ENCODE measurements at places on chromosomes 11 and 22.

- no peak for DNase-seq
Measured at GRCh38 chr11:77598195-77598594, 8.4 kb downstream of the AQP11 start.

DNA sequence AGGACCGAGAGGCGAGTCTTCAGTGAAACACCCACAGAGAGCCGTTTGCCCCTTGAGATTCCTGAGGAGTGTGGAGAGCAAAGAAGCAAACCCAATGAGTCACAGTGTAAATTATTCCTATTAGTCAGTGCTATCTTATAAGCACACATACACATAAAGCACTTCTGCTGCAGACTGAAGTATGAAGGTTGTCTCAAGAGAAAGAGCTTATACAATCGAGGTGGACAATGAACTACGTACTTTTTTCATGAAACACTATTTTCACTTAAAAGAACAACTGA, 37.3 kb downstream of the GALNT18 start:
- no peak for DNase-seq

DNA sequence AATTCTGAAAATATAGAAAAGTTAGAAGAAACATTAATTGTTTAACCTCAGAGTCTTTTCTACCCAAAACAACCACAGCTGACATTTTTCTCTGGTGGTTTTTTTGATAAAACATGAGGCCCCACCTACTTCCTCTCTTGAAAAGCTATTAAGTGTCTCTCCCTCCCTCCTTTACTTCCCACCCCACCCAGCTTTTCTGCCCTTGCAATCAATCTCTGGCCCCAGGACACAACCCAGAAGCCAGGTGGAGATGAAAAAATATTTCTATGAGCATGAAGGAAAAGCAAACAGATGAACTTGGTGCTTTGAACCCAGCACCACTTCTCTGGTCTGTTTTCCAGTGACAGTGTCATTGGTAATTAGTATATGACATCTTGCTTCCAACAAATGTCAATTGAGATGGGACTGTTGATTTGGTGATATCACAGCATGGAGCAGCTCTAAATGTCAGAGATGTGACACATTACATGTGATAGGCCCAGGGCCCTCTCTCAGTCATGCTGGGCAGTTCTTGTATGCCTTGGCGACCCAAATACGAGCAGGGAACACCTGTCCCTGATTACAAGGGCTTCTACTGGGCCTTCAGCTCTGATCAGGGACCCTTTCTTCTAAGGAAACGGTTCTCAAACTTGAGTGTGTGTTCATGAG, 23.9 kb upstream of the TMPRSS13 start:
- DNase-seq = no peak

DNA sequence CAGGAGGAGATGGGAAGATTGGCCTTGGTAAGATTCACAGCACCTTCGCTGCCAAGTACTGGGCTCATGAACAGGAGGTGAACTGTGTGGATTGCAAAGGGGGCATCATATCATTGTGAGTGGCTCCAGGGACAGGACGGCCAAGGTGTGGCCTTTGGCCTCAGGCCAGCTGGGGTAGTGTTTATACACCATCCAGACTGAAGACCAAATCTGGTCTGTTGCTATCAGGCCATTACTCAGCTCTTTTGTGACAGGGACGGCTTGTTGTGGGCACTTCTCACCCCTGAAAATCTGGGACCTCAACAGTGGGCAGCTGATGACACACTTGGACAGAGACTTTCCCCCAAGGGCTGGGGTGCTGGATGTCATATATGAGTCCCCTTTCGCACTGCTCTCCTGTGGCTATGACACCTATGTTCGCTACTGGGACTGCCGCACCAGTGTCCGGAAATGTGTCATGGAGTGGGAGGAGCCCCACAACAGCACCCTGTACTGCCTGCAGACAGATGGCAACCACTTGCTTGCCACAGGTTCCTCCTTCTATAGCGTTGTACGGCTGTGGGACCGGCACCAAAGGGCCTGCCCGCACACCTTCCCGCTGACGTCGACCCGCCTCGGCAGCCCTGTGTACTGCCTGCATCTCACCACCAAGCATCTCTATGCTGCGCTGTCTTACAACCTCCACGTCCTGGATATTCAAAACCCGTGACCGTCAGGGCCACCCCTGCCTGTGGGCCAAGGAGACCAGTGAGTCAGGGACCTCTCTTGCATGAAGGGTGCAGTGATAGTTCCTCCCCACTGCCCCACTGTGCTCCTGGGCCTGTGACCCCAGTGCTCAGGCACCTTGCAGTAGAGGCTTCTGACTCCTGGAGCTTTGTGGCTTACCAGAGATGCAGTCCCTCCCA, 83.6 kb downstream of the BCR start:
- peak; percentile 26 for DNase-seq

- DNase-seq = no peak
Measured at GRCh38 chr11:61108847-61109585, 6.7 kb downstream of the CD5 start.

DNA sequence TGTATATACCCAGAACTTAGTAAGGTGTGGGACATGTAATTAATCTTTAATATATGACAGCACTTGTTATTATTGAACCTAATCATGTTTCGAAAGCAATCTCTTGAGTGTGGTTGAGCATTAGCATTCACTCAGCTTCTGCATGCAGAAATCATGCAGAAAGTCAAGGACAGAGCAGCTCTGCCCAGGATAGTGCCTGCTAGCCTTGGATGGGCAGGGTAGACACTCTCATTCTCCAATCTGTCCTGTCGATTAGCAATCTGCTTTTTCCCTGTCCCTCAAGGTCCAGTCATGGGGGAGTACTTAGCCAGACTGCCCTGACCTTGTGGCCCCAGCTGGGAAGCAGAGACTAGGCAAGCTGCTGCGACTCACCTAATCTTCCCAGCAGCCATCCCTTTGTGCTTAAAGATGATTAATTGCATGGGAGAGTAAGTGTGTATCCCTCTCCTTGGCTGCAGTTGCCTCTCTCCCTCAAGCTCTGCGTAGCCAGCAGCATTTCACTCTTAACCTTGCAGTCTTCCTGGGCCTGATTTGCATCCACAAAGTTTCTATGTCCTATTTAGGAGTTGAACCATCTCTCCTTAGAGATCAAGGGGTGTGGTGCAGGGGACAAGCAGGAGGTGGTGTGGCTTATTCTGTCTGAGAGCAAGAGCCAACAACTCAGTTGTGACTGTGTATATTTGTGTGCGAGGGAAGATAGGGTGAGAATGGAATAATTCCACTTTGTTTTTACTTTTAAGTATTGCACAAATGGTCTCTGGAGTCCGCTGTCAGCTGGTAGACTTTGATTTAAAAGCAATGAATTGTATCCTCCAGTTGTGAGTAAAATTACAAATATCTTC, 101.4 kb downstream of the FDX1 start:
- DNase-seq = no peak

DNA sequence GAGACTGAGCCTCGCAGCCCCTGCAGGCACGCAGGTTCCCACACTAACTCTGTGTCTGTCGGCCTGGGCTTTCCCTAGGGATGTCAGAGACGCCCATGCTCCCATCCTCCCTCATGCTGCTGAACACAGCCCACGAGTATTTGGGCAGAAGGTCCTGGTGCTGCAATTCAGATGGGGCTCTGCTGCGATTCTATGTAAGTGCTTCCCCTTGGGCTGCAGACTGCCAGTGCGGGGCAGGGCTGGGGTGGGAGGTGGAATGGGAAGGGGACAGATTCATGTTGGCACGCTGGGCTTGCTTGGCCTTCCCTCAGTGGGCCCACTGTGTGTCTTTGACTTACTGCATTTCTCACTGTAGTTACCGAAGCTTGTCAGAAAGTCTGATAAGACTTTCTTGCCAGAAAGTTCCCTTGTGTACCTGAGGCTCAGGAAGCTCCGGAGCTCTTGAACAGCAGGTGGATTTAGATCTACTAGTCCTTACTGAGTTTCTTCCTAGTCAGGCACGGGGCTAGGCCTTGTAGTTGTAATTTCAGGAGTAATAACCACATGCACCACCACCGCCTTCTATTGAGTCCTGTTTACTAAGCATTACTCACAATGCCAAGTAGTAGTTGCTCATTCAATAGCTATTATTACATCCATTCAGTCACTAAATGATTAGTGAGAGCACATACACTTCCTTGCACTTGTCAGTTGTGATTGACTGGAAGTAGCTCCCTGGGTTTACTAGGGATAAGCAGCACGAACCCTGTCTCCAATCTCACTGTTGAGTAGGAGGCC, 65.2 kb downstream of the CABIN1 start:
- DNase-seq = no peak

GRCh38 chr11:69683764-69684333, 8.7 kb upstream of the LTO1 start:
- no peak for DNase-seq

DNA sequence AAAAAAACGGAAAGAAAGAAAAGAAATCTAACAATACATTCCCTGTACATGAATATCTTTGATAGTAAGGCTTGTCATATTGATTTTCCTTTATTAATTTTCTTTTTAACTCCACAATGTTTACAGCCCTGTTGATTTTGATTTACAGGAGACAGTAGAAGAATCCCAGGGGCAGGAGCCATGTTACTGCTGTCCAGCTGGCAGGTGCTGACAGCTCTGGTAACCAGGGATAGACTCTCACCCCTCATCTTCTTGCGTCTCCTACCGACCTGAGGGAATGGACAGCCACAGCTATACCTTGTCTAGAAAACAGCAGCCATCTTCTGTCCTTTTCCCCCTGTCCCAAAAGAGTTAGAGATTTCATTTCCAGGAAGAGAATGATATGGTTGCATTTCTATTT, 37.4 kb downstream of the PRDM10 start:
- DNase-seq = no peak

GRCh38 chr11:126419801-126420697, 64.6 kb downstream of the ST3GAL4 start:
- no peak for DNase-seq

DNA sequence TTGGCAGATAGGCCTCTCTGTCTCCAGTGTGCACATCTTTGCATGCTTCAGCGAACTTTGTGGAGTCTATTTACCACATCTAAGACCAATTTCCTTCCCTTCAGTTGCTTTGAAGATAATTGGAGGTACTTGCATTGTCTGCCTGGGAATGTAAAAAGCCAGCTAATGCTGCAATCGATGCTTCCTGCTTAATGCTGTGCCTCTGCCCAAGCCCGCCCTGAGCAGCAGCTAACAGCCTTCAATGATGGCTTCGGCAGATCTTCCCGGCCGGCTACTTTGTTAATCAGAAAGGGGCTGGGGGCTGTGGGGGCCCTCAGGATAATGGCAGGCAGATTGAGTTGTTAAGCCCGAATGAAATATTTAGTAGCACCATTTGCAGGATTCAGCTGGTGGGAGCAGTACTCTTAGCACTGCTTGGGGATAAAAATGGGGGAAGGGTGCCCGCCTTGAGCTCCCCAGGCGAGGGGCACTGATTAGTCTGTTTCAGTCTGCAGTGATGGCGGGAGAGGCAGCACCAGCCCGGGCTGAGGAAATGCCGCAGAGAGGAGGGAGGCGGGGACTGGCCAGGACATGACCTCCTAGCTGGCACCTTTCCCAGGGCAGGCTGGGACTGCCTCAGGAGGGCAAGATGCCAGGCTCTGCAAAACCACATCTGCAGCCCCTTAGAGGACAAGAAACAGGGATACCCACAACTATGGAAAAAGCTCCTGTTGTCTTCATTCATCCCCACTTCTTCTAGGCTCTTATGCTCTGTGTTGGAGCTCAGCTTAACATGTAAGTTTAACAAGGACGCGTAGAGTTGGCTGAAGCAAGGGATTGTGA, 460.0 kb downstream of the BUD13 start:
- DNase-seq = no peak

GRCh38 chr11:1256257-1257045, 33.6 kb downstream of the MUC5B start:
- no peak for DNase-seq

GRCh38 chr11:17781221-17781620, 46.6 kb downstream of the KCNC1 start:
- no peak for DNase-seq

GRCh38 chr11:117910525-117910924, 18.7 kb downstream of the TMPRSS13 start:
- no peak for DNase-seq

GRCh38 chr11:94840209-94840608, 72.1 kb downstream of the AMOTL1 start:
- no peak for DNase-seq

- no peak for DNase-seq
Measured at GRCh38 chr11:16095756-16096155, 260.6 kb downstream of the SOX6 start.

GRCh38 chr22:49668402-49668801, 159.3 kb downstream of the BRD1 start:
- no peak for DNase-seq

GRCh38 chr11:1228921-1229451, 6.1 kb downstream of the MUC5B start:
- no peak for DNase-seq

DNA sequence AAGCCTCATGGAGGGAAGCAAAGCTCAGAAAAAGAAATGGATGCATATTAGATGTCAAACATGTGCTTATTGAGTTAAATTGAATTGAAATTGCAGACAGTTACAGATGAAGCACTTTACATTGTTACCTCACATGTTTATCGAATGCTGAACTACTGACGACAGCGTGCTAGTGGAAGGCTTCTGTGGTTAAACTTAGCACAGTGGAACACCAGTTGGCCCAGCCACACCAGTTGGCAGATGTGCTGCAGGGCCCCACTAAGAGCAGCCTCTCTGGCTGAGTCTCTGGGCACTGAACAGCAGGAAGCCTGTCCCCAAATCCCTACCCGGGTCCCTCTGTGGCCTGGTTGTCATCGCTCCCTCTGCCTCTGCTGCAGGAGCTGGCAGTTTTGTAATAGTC, 242.1 kb downstream of the NTM start:
- no peak for DNase-seq

- no peak for DNase-seq
Measured at GRCh38 chr11:34721646-34722045, 100.8 kb downstream of the EHF start.

DNA sequence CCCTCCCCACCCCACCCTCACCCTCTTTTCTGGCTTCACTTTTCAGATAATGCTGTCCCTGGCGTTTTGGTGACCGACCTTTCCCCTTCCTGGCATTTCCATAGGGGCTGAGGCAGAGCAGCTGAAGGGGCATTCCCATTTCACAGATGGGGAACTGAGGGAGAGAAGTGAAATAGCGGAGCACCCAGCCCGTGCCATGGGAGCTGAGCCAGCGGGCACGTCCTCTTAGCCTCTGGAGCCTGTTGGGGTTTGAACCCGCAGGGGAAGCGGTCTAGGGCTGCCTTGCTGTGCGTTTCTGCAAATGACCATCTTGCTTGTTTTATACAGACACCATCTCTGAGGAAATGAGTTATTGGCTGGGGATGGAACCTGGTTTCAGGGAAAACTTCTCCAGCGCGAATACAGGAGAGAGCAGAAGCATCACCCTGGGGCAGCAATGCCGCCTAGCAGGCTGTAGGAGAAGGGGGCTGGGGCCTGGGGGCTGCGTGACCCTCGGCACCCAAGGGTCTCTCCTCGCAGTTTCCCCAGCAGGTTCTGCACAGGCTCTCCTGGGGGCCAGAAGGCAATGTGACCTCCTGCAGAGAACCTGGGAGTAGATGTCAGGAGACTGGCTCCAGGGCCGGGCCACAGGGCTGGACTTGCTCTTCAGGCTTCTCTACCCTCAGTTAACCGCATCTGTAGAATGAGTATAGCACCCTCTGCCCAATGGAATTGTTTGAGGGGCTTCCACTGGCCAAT, 1.5 kb downstream of the PTPRJ start:
- DNase-seq = no peak

Measured in activated CD4-positive, alpha-beta T cell treated with anti-CD3 and anti-CD28 coated beads for 1 hour (primary cell).